ENCODE measurements at places on chromosomes 13 and 19.

DNA sequence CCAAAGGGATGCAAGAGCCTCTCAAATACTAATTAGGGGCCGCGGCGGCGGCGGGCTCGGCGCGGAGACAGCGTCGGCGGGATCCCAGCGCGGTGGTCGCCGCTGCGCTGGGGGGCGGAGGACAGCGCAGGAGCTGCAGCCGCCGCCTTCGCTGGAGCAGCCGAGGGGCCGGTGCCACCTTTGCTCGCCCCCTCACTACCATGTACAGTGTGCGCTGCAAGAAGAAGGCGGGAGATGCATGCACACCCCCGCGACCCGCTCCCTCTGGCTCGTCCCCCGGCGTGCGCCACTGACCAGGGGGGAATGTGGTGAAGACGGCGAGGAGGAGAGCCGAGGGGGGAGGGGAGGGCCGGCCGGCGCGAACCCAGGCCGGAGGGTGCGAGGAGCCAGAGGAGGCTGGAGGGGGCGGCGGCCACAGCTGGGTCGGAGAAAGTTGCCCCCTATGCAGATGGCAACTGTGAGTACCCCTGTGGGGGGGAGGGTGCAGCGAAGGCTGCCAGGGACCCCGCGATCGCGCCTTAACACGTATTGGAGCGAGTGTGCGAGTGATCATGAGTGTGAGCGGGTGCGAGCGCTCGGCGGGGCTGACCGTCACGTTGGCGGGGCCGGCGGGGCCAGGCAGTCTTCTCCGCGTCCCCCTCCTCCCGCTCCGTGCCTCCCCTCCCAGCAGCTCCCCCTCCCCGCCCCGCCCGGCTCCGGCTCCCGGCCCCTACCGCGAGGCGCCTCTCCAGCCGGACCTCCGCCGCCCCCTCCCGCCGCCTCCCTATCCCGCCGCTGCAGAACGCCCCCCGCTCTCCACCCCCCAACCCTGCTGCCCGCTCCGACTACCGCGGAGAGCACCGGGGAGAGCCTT is 808 bp downstream of the SLITRK5 start:
- no peak for DNase-seq

DNA sequence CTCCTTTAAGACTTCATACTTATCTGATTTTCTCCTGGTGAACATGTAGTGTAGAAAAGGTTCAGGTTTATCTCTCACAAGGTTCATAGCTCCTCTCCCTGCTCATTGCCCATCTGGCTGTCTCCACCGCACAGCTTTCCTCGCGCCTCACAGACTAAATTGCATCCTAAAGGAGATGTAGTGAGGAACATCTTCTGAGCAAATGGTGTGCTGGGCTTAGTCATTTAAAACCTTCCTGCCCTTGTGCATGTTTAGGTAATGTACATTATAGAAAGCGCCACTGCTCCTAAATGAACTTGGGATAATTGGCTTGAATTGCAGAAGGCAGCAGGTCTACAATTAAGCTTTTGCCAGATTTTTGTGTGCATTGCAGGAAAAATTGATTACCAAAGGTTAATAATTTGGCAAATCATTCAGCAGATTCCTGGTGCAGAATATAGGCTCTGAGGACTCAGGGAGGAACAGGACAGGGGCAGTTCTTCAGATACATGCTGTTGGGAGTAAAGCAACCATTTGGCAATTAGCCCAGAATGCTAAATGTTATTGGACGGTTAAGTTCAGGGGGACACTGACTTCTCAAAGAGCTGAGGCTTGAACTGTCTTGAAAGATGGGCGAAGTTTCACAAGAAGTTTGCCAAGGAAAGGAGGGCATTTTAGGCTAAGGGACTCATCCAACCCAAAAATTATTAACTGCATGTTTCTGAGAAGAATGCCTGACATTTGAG is 108.4 kb upstream of the CLDN10 start:
- no peak for DNase-seq

- DNase-seq, result no peak
These were observed 310.4 kb downstream of the SPRY2 start for GRCh38 chr13:80030491-80030890.

DNA sequence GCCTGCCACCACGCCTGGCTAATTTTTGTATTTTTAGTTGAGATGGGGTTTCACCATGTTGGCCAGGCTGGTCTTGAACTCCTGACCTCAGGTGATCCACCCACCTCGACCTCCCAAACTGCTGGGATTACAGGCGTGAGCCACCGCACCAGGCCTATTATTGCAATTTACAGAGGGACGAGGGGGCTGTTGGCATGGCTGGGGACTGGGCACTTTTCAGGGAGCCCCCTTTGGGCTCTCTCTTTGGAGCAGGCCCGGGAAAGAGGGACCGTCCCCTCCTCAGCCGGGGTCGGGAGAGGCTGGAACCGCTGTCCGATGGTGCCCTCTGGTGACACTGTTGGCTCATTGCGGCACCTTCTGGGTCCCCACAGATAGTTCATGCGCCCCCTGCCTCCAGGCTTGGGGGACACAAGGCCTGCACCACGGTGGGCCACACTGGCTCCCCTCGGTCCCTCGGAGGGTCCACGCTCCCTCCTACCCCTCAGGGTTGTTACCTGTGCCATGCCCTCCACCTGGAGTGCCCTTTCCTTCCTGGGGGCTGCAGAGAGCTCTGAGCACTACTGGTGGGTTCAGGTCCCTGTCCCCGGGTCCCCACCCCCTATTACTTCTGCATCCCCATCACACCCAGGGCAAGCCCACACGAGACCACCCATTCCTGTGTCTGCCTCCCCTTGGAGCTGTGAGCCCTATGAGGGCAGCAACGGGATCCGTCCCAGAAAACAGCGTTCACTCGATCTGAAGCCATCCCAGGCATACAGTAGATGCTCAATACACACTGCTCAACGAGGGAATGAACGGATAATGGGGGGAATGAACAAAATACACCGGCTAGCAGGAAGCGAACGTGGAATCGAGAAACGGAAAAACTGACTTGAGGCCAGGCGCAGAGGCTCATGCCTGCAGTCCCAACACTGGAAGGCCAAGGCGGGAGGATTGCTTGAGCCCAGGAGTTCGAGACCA is 12.5 kb downstream of the FEM1A start:
- peak; percentile 51 for DNase-seq

GRCh38 chr13:103573446-103573845 is 507.2 kb upstream of the SLC10A2 start:
- DNase-seq, result no peak

GRCh38 chr13:106523576-106523975 is 11.9 kb downstream of the EFNB2 start:
- no peak for DNase-seq

GRCh38 chr19:28915737-28916460 is 297.1 kb downstream of the UQCRFS1 start:
- DNase-seq, result no peak

DNA sequence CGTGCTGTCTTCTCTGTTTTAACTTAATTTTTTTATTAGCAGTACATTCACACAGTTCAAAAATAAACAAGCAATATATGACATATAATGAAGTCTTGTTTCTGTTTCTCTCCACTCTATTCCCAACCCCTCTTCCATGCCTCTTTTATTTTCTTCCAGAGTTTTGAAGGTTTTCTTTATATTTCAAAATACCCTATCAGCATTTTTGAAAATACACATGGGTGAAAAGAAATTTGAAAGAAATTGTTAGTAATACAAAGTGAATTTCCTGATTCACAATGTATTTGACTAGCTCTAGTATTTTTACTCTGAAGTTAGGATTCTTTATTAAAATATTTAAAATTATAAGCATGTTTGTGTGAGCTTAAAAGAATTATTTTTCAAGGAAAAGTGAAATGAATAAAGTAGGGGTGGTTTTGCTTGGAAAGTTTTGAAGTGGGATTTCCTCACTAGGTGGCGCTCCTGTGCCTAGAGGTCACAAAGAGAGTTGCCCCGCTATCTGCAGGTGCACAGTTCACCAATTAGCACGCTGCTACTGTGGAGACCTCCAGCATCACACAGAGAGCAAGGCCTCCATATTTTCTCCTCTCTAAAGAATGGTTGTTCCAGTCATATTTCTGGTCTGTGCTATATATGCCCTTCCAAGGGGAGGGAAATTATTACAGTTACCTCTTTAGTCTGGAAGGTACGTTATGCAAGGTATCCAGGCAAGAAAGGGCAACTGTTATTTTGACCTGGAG is 37.6 kb downstream of the SOX21 start:
- DNase-seq, result peak; percentile 36

GRCh38 chr13:110416131-110417025 is 109.3 kb downstream of the COL4A2 start:
- DNase-seq, result no peak

- no peak for DNase-seq
These were observed 27.2 kb downstream of the MYH14 start for GRCh38 chr19:50230379-50231351.

DNA sequence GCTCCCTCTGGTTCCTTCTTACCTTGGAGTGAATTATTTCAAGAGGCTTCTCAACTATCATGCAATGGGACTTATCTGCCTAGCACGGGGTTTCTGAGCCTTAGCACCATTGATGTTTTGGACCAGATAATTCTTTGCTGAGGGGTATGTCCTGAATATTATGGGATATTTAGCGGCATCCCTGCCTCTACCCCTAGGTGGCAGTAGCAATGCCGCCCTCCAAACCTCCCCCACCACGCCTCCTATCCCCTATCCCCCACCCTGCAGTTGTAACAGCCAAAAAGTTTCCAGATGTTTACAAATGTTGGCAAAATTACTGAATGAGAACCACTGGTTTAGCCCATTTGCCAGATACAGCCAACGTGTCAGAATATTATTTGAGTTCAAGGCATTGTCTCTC is 125.5 kb downstream of the POSTN start:
- DNase-seq, result no peak

GRCh38 chr19:1942934-1943555 is 2.1 kb downstream of the CSNK1G2 start:
- DNase-seq, result no peak

GRCh38 chr13:41670873-41671443 is 213.6 kb downstream of the RGCC start:
- no peak for DNase-seq

- DNase-seq, result no peak
These were observed 69.5 kb downstream of the TNFRSF19 start for GRCh38 chr13:23639674-23640073.

DNA sequence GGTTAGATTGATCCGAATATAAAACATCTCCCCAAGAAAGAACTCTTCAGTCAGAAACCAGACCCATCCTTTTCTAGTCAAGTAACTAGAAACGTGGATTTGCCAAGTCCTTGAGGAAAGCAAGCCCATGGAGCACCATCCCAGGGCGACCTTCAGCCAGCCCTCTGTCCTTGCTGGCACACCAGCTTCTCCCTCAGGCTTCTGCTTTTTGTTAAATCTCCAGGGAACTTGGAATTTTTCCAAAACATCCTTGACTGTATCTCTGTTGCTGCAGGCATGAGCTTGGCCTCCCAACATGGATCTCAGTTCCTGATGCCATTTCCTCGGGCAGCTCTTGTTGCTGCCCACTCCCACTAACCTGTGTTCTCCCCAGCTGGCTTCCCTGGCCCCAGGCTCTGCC is 27.1 kb upstream of the C1QTNF9 start:
- DNase-seq, result no peak

Data from activated T-cell treated with anti-CD3 and anti-CD28 coated beads for 4 hours (primary cell).